ENCODE measurements at places on chromosomes 2 and 18. TPM values are rescaled to one million over a fixed set of nuclear protein-coding genes. Genes with fewer than 3 reads are reported as not detected.

- DNase-seq: no peak
These were observed 76.8 kb upstream of the EPC2 start for GRCh38 chr2:148567716-148568115.

The L3MBTL4 gene
- total RNA-seq: 0.56 TPM

DNA sequence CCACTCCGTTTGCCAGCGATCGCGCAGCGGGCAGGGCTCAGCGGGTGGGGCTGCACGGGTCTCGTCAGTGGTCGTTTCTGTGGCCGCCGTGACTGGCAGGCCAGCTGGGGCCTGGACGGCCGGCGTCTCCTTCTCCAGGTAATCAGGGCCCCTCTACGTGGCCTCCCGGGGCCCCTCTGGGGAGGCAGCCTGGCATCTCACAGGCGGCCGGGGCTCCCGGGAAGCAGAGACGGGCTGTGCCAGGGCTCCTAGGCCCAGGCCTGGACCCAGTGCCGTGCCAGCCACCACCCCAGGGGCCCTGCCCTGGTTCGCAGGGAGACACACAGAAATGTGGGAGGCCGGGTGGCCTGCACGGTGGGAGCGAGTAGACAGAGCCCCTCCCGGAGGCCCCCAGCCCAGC is 59.5 kb downstream of the NFATC1 start:
- DNase-seq: no peak

The RGPD8 gene
- 11.8 TPM for total RNA-seq

GRCh38 chr2:144459937-144460336 is 60.0 kb downstream of the ZEB2 start:
- no peak for DNase-seq
